ENCODE measurements at places on chromosomes 6 and 20.

- no peak for DNase-seq
Observed at GRCh38 chr6:128347123-128347522, 173.3 kb downstream of the PTPRK start.

- no peak for DNase-seq
Observed at GRCh38 chr6:83153883-83154521, 39.1 kb downstream of the PGM3 start.

GRCh38 chr20:2330090-2330695 is 34.4 kb downstream of the TGM3 start:
- no peak for DNase-seq

- no peak for DNase-seq
Observed at GRCh38 chr6:148593813-148594170, 153.0 kb upstream of the UST start.

DNA sequence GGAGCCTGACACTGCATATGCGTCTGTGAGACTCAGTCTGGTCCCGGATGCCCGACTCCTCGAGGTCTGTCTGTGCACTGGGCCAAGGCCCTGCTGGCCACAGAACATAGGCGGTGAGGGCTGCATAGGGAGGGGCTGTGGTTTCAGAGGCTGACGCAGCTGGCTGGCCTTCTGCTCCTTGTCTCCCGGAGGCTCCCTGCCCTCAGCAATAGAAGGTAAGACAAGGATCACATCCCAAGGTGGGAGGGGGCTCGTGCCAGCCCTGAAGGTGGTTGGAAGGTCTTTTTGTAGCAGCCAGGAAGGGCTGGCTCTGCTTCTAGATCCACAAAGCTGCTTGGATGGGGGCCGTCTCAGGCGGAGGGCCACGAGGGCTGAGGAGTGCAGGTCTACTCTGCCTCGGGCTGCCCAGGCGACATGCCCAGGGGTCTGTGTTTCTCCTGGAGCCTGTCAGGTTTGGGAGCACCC is 239.8 kb upstream of the SULF2 start:
- DNase-seq: no peak

DNA sequence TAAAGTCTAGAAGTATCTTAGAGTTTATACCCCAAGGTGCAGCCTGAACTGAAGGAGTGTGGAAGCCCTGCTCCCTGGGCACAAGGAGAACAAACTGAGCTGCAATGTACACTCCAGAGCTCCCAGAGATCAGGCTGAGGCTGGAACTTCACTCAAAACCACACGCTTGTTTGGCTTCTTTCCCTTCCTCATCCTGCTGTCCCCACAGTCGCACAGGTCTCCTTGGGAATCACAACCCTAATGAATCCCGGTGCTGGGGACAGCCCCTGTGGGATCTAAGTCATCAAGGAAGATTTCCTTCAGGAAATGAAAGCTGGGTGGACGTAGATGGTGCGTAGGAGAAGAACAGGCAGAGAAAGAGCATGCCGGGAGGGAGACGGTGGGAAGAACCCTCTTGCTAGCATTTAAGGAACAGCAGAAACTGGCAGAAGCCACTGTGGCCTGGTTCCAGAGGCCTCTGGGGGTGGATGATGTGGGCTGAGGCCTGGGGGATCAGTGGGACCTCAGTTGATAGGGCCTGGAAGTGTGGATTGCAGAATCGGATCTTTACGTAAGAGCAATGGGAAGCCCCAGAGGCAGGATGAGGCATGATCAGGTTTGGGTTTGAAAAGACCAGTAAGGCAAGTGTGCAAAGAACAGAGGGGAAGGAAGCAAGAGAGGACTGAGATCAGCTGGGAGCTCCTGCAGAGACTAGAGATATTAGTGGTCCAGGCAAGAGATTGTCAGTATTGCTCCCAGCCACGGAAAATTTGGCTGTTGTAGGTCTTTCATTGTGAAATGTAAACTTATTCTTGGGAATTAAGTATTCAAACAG is 21.4 kb downstream of the CYP24A1 start:
- DNase-seq: no peak

DNA sequence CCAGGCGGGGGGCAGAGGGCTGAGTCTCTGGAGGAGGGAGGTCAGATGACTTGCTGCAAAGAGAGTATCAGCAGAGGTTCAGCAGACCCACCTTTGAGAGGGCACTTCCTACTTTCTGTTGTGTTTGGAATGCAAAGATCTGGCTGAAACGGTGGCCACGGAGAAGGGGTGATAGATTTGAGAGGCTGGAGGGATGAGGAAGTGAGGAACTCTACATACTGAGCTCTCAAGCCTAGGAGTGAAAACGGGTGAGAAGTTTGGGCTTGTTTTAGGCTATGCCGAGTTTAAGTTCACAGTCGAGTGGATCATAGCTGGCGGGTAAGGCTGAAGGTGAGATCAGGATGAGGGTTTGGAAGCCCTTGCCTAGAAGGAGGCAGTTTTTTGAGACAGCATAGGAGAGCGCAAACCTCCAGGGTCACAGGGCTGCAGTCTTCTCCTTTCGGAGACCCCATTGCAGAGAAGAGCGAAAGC is 477 bp upstream of the ITPA start:
- no peak for DNase-seq

DNA sequence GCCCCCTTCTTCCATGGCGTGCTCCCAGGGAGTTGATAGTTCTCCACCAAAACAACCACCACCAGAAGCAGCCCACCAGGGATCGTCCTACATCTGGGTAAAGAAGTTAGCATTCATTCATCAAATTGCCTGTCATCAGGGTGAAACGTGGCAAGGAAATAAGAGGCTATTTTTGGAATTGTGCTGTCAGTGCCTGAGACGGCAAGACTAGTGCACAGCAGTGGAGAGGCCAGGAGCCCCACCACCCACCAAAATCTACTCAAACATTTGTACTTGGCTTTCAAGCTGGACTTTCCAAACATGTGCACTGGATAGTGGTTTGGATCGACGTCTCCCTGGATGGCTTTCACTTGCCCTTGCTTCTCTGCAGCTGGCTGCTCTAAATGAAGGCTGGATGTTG is 44.8 kb downstream of the TXNDC5 start:
- DNase-seq: no peak

GRCh38 chr6:52399511-52400312 is 20.4 kb upstream of the EFHC1 start:
- no peak for DNase-seq

DNA sequence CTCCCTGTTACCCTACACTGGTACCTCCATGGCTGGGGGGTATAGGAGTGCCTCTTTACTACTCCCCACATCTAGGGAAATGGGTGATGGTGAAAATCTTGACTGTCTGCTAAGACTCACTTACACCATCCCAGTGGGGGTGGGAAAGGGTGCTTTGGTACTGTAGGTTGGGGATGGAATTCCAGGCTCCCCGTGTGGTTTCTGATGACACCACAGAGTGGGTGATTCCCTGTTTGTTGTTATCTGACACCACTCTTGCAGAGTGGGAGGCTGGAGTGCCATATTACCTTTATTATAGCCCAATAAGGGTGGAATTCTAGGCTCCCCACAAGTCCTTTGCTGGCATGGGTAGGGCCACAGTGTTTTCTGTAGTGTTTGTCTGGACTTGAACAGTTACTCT is 264.6 kb upstream of the MAN1A1 start:
- no peak for DNase-seq

DNA sequence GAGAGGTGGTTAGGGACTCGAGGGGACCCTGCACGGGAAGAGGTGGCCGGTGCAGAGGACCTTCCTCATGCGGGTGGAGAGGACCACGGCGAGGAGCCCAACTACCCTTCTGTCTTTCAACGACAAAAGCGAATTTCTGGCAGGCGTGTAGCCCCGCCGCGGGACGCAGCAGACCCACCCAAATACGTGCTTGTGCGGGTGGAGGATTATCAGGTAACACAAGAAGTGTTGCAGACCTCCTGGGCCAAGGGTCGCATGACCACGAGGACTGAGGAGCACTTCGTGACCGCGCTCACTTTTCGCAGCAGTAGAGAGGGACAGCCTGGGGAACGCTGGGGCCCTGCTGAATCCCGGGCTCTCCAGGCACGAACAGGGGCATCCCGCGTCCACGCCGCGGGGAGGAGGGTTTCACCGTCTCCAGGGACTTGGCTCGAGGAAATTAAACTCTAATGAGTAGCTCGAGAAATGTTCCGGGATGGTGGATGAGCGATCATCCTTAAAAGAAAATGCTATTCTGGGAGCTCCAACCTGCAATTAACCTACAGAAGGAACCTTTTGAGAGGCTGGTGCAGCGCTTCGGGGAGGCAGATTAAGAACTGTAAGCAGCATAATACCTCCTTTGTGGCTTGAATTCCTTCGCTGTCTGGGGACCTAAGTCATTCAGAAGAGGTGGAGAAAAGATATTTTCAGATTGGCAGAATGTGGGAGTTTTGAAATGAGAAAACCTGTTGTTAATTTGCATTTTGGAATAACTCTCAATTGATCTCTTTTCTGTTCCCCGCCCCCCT is 804 bp downstream of the C6orf141 start:
- no peak for DNase-seq

DNA sequence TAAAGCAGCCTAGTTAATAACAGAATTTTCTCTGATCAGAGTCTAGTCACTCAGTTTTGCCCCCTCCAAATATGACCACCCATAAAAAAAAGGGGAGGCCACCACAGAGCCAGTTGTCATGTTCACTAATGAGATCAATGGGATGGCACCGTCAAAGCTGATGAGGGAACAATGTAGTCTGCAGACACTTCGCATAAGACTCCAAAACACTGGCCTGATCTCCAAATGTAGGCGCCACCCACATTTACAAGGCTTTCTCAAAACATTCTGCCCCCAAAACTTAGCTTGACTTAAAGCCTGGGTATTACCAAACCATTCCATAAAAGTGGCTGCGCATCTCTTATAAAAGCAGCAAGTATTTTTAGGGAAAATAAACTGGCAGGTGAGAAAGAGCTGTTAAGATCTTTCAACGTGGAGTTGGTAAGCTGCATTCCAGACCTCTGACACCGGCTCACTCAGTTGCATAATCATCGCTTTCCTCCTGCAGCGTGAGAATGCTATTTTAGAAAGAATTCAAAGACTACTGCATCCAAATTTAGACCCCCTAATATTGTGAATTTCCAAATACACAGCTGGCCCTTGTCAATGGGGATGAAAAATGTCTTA is 59.3 kb downstream of the TBC1D7 start:
- DNase-seq: no peak

DNA sequence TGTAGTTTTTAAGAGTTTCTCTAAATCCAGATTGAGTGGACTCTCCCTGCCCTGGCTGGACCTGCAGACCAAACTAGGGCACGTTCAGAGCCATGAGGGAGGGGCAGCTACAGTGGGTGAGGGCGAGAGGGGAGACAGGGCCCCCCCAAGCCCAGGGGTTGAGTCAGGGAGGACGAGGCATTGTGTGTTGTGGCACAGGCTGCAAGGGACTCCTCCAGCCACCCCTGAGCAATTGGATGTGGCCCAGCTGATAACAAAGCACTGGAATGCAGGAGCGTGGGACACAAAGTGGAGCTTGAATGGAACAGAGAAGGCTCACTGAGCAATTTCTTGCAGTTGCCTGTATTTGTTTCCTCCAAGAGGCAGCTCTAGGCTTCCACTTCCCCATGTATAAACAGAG is 43.5 kb upstream of the MYL9 start:
- no peak for DNase-seq

GRCh38 chr6:21423106-21423854 is 170.3 kb upstream of the SOX4 start:
- DNase-seq: no peak

DNA sequence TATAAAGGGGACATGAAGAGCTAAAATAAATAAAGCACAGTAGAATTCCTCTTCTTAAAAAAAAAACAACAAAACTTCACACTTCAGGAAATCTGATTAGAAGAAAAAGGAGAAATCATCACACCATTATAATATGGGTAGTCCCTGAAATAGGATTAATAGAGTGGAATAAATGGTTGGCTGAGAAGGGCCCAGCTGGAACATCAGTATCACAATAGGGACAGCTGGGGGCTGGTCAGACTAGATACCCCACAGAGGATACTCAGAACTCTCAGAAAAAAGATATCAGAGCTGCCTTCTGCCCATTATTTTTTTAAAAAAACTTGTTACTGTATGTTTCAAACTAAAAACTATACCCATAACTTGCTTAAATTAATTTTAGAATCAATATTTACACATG is 75.2 kb downstream of the DST start:
- no peak for DNase-seq

GRCh38 chr6:31401403-31401802 is 2.0 kb upstream of the MICA start:
- no peak for DNase-seq
